ENCODE measurements at places on chromosomes 6 and 20.
A peak's percentile ranks its signal among the peaks of the same experiment; 100 is the strongest.

- DNase-seq, result no peak
Observed at GRCh38 chr6:31193206-31193605, 22.7 kb upstream of the POU5F1 start.

DNA sequence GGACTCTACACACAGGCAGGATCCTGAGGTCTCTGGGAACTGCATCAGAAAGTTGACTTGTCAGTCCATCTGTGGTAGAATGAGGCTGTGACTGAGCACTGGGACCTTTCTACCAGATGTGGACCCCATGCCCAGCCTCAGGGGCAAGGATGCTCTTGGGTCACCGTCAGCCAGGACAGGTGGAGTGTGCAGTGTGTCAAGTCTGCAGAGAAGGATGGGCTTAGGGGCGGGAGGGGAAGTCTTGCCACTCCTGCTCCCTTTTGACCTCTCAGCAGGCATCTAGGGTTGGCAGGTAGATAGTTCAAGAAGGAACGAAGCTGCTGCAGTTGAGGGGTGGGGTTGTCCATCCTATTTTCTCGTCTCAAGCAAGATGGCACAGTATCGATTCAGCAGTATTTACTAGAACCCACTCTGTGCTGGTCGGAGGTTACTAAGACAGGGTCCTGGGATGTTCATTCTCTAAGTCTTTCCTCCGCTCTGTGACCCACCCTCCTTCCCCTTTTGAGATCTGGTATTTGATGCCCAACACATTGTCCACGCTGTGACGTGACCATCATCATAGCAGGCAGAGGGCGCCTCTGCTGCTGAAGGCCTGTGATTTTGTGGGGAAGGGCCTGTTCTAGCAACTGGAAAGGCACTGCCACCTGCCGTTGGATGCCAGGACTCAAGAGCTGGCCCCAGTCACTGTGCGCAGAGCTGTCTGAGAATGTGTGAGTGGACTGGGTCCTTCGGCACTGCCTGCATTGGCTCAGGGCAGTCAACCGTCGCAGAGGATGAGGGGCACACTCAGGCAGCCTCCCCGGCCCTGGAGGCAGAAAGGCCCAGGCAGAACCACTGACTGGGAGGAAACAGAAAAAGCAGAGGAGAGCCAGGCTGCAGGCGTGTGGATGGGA lies 23.2 kb downstream of the RBCK1 start:
- DNase-seq, result peak; percentile 84

- no peak for DNase-seq
Observed at GRCh38 chr6:109024784-109025183, 69.9 kb downstream of the SESN1 start.

- DNase-seq, result no peak
Observed at GRCh38 chr6:108966251-108966650, 118.0 kb downstream of the ARMC2 start.

Data from M059J (cell line).